Hematopoietic multipotent progenitor cell (in vitro differentiated cells): ENCODE measurements at places on chromosomes 2 and 18. TPM values are rescaled to one million over a fixed set of nuclear protein-coding genes. Genes with fewer than 3 reads are reported as not detected.

DNA sequence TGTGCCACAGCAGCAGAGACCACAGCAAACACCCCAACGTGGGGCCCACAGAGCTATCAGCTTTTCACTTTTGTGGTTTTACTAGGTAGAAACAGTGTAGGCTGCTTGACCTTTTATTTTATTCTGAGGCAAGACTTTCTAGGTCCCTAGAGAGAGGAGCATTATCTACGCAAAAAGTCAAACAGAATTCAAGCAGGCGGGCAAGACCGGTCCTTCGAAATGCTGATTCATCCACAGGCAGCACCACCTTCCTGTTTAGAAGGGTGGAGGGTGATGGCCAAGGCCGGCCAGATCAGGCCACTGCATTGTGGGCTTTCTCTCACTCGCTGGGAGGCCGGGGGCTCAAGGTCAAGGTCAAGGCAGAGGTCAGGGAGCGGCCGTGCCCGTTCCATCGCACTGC is 573.0 kb downstream of the GALR1 start:
- no peak for DNase-seq

DNA sequence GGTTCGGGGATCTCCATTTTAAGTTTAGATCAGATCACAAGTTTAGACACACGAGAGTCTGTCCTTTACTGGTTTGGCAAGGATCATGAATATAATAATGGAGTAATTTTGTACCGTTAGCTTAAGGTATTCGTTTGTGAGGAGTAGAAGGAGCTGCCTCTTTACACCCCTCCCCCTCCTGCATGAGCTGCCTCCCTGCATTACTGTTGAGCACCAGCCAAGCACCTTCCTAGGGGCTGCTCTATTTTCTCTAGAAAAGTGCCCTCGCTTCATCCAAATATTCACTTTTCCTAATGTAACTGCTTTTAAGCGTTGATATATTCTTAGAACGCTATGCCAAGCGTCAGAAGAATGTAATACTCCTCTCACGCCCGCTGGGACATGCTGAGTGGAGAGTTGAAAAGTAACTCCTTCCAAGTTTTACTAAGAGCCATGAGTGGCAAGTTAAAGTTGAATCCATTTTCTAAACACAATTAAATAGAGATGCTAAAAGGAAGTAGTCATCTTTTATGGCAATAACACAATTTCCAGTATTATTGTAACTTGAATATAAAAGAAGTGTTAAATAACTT is 25.4 kb upstream of the SCN7A start:
- DNase-seq = no peak

- no peak for DNase-seq
Measured at GRCh38 chr2:19702267-19702666, 199.5 kb downstream of the TTC32 start.

DNA sequence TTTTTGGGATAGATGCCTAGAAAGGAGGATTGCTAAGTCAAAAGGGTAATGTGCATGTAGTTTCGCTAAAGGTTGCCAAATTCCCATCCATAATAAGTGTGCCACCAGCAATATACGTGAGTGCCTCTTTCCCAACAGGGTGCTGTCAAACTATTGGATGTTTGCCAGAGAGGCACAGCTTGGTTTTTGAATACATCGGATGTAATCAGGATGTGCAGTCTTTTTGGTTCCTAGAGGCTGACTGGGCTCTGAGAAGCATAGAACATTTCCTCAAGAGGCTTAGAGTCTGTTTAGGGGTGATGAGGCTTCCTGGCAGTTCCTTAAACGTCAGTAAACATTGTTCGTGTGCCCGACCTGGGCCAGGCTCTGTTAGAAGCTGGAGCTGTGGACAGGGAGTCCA is 28.0 kb downstream of the AGAP1 start:
- no peak for DNase-seq

DNA sequence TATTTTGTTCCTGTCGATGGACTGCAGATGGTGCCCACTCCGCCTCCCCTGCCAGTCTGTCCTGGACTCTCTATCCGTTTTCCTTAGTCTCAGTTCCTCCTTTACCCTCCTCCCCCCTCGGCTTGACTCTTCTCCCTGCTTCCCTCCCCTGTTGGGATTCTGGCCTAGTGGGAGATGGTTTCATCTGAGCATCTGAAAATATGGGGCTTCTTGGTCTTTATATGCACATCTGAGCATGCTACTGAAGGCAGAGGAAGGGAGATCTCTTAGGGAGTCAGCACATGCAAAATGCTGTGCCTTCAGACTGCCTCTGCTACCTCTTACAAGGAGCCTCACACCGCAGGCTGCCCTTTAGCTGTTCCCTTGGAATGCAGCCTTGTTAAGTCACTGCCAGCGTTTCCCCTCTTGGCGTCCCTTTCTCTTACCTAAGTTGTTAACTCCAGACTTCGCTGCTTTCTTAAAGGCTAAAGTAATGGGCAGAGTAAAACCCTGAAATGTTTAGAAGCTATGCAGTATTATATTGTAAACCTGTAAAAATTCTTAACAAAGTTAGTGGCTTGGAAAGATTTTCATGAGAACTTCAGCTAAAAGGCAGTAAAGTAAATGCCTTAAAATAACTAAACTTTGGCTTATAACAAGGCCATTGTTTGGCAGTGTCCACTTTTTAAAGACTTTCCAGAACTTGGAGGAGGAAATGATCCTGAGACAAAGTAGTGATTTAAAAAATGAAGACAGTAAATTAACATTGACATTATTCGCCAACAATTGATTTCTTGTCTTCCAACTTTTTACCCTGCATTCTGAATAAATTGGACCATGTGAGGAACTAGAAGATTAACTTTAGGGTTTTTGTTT is 49.8 kb downstream of the LDLRAD4 start:
- no peak for DNase-seq

The TMEM198 gene
- total RNA-seq = 0.54 TPM

- DNase-seq = peak; percentile 57
Measured at GRCh38 chr2:207530160-207531031, 634 bp downstream of the CREB1 start.

DNA sequence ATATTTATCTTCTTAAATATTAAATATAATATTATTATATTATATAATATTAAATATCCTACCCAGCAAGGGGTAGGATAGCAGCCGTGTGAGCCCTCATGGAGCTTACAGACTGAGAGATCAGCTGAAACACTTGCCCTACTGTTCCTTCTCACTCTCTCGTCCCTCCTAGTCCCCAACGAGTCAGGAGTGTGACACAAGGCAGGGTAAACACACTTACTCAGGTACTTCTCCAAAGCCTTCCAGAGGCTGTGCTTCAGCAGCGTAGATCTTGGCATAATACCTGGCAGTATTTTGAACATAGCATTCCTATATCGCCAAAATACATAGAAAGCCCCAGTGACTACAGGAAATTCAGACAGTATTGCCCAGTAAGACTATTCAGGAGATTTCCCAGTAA is 114.1 kb downstream of the ALPK2 start:
- no peak for DNase-seq

The SFT2D3 gene
- 10.8 TPM for total RNA-seq

DNA sequence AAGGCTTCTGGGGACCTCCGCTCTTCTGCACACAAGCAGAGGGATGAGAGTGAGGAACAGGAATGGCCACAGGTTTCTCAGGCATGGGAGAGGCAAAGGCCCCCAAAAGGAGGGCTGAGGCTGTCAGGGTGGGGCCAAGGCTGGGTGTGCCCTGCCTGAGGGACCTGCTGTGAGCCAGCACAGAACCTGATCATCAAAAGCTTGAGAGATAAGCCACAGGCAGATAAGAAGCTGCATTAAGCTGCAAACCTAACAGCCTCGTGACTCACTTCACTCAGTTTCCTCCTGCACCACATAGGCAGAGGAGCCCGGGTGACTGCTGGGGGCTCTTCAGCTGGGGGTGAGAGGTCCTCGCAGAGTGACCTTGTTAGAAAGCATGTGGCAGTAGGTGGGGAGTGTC is 64.5 kb upstream of the LAPTM4A start:
- no peak for DNase-seq

DNA sequence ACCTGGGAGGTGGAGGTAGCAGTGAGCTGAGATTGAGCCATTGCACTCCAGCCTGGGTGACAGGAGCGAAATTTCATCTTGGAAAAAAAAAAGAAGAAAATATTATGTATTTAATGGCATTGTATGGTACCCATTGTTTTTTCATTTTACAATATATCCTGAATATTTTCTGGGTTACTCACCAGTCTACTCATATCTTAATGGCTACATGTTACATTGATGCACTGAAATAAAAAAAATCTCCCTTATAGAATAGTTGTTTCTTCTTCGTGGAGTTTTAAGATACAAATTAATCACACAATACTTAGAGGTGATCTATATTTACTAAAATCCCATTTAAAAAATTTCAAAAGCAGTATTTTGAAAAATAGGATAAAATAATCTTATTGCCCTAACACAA is 66.3 kb upstream of the XPO1 start:
- DNase-seq = no peak

The GREB1L gene
- not detected for total RNA-seq

DNA sequence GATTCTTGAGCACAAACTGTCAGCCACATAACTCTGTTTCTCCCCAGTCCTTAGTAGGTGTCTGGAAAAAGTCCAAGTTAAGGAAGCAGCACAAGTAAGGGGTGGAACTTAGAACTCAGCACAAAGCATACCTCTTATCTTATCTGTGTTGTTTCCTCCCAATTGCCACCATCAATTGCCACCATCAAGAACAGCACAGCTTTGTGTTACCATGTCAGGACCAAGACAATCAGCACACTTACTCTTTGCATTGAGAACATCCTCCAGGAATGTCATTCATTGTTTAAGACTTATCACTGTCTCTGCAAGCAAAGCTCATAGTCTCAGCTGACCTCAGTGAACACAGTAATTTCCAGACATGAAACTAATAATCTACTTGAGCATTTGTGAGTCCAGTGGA is 212.7 kb upstream of the FSHR start:
- DNase-seq = no peak

- DNase-seq = no peak
Measured at GRCh38 chr2:241560883-241561474, 2.4 kb downstream of the BOK start.

DNA sequence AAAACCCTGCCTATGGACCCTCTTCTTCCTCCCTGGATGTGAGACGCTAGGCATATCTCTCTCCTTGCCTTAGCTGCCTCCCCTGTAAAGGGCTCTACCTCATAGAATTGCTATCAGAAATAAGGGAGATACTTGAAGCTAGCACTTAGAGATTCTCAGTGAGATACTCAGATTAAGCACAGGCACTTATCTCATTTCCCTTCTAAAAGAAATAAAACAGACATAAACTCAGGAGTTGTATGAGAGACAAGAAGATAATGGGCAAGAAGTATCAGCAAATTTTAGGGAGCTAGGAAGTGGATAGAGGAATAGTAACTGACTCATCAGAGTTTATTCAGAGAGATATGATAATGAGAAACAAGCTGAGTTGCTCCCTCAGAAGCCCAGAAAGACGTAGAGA is 131.0 kb downstream of the SP3 start:
- no peak for DNase-seq

- DNase-seq = no peak
Measured at GRCh38 chr2:16821692-16822091, 156.1 kb upstream of the CYRIA start.

- DNase-seq = no peak
Measured at GRCh38 chr2:9771101-9771449, 72.2 kb upstream of the TAF1B start.

- no peak for DNase-seq
Measured at GRCh38 chr2:234269769-234270204, 219.3 kb downstream of the SPP2 start.

The DYNC2LI1 gene
- 4.6 TPM for total RNA-seq

The CHAC2 gene
- total RNA-seq = 1.1 TPM

- no peak for DNase-seq
Measured at GRCh38 chr2:54073796-54074195, 41.6 kb upstream of the ACYP2 start.

DNA sequence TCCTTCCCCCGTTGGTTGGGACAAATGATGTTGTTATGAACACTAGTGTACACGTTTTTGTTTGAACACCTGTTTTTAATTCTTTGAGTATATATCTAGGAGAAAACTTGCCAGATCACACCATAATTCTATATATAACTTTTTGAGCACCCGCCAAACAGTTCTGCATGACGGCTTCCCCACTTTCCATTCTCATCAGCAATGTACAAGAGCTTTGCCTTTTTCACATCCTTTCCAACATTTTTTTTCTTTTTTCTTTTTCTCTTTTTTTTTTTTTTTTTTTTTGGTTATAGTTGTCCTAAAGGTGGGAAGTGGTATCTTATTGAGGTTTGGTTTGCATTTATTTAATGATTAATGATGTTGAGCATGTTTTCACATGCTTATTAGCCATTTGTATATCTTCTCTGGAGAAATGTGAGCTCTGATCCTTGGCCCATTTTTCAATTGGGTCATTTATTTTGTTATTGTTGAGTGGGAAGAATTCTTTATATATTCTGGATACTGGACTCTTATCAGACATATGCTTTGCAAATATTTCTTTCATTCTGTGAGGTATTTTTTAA is 86.9 kb upstream of the ZC3H15 start:
- no peak for DNase-seq

DNA sequence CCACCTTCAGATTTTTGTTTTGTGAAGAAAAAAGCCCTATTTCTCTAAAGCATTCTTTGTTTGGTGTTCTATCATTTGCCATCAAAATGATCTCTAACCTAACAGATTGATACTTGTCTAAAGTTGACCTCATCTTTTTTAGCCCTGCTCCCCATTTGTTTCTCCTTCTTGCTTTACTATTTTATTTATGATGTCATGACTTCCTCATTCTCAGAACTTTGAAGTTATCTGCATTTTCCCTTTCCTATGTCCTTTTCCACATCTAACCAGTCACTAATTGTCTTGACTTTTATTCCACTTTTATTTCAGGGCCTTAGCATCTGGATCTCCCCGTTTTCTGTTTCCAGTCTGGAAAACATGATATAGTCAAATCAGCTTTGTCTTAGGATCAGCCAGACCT is 8.3 kb downstream of the RAPGEF4 start:
- no peak for DNase-seq

The MAP3K19 gene
- under 0.01 TPM for total RNA-seq

DNA sequence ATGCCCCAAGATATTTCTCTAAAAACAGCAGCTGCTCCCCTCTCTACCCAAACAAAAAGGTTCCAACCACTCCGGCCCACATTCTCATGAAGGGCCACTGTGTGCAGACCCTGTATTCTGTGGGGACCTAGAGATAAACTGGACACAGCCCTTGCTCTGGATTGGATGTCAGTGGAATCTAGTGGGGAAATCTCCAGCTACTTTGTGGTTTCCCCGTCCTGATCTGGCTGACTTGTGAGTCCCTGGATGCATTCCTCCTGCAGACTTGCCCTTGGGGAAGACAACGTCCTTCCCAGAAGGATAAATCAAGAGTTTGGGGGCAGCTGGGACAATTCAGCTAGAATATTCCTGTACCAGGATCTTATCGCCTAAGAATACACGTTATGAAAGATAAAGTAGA is 151.1 kb downstream of the FSHR start:
- no peak for DNase-seq

- no peak for DNase-seq
Measured at GRCh38 chr2:89829828-89830227, 1138.4 kb downstream of the RPIA start.

- no peak for DNase-seq
Measured at GRCh38 chr2:231412618-231412963, 17.1 kb downstream of the B3GNT7 start.

The RPL31 gene
- 1,880 TPM for total RNA-seq

GRCh38 chr2:36245651-36246050 is 109.9 kb upstream of the CRIM1 start:
- DNase-seq = peak; percentile 17
